ENCODE measurements at places on chromosomes 11 and 22.
A peak's percentile ranks its signal among the peaks of the same experiment; 100 is the strongest.

DNA sequence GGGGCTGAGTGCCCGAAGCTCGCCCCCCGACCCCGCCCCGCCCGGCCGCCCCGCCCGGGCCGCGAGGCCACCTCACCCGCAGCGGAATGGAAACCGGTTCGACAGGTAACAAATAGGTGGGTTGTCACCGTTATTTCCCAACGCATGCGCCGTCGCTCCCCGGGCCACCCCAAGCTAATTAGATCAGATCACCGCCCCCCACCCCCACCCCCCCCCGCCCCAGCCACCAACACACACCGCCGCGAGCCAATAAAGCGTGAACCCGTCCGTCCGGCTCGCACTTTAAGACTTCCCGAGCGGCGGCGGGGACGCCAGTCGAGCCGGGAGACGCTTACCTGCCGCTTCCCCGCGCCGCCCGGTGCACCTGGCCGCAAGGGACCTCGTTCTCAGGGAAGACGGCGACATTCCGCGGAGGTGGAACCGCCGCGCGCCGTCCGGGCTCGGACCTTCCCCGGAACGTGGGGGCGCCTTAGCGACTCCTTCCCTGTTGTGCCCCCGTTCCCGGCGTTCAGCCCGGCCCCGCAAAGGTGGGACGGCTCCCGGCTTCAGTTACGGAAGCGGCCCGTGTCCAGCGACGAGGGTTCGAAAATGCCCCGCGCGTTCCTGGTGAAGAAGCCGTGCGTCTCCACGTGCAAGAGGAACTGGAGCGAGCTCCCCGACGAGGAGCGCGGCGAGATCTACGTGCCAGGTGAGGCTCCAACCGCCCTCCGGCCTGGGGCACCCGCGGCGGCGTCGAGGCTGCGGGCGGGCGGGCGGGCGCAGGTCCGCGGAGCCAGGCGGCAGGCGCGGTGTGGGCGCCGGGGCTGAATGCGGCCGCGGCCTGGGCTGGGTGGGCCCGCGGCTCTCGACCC lies at the start of gene OVOL1:
TSS of gene OVOL1 (plus strand) at position 278 of the 851 bp plus-strand sequence. CDS start at position 589, 311 bp downstream.
- no peak for DNase-seq

DNA sequence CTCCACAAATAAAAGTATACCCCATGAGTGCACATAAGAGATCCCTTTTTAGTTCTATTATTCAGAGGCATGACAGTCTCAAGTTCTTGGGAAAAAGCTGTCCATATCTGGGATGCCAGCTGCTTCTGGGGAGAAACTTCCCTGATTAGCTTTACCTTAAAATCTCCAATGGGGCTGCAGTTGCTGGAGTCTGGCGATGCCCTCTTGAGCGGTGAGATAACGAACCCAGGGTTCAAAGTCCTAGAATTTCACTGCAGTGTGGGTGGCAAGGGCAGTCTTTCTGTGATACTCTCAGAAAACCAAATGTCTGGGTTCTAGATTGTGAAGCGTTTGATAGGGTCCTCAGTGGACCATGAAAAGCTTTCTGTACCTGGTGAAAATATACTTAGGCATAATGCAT lies 7.4 kb upstream of the PRR33 start:
- no peak for DNase-seq

DNA sequence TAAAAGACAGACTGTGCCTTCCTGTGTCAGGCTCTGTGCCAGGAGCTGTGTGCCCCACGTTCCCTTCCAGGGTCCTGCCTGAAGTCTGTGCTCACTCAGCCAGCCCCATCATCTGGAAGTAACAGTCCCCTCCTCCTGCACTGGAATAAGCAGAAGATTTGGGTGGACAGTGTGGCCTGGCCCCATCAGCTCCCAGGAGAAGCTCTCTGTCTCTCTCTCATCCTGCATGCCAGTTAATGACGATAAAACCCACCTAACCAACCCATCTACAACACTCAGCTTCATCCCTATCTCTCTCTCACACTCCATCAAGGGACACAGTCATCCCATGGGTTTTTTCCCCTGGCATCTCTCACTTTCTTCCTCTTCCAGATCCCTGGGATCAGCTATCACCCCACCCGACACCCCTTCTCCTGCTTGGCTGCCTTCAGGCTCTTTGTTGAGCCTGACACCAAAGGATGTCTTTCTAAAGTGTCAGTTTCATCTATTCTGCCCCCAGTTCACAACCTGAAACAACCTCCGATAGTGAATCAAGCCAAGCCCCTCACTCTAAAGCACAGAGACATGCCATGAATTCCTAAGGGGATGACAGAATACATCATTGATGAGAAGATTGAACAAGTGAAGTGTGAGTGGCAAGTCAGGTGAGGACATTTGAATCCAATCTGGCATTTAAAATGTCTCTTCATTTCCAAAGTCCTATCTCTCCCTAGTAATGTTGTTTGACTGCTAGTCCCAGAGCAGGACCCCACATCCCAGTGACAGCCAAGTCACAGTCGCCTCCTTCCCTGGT lies 91.4 kb upstream of the TOP3B start:
- no peak for DNase-seq

DNA sequence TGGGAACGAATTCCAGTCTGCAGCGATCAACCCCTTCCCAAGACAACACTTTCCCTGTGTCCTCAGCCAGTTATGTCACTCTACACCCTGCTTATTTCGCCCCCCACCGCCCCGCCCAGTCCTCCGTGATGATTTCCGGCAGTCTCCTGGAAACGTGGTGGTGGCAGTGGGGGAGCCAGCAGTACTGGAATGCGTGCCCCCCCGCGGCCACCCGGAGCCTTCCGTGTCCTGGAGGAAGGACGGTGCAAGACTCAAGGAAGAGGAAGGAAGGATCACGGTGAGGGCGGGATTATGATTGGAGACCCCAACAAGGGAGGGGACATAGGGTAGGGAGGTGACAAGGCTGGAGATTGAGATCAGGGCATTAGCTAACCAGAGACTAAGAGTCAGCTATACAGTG lies 4.1 kb downstream of the ROBO3 start:
- DNase-seq, result no peak

- DNase-seq, result peak; percentile 40
Measured at GRCh38 chr11:87038235-87038977, 672 bp downstream of the TMEM135 start.

GRCh38 chr22:38774496-38775166 lies 18.8 kb upstream of the SUN2 start:
- no peak for DNase-seq

DNA sequence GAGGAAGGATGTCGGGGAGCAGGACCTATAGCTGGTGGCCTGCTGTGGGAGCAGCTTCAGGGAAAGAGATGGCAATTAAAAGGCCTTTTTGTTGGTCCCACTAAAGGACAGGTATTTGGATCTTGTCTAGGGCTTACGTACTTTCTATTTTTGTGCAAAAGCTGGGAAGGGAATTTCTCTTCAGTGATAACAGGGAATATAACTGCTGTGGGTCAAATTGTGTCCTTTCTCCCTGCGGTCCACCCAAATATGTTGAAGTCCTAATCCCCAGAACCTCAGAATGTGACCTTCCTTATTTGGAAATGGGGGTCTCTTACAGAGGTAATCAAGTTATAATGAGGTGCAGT lies 14.0 kb downstream of the HSPA8 start:
- no peak for DNase-seq

GRCh38 chr11:36248436-36248835 lies 40.8 kb downstream of the COMMD9 start:
- DNase-seq, result no peak

DNA sequence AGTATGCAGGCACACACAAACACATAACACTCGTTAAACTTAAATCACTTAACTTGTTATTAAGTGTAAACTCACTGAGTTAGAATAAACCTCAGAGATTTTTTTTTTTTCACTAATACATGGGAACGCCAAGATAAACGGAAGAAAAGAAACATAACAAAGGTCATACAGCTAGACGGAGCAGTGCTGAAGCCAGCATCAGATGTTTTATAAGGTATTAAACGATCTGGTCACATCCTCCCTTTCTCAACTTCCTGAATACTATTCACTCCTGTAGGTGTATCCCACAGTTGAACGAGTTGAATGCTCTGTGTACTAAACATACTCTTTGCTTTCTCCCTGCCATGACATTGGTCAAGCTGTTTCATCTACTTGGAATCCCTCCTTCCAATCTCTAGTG lies 212.0 kb downstream of the SWAP70 start:
- DNase-seq, result no peak

DNA sequence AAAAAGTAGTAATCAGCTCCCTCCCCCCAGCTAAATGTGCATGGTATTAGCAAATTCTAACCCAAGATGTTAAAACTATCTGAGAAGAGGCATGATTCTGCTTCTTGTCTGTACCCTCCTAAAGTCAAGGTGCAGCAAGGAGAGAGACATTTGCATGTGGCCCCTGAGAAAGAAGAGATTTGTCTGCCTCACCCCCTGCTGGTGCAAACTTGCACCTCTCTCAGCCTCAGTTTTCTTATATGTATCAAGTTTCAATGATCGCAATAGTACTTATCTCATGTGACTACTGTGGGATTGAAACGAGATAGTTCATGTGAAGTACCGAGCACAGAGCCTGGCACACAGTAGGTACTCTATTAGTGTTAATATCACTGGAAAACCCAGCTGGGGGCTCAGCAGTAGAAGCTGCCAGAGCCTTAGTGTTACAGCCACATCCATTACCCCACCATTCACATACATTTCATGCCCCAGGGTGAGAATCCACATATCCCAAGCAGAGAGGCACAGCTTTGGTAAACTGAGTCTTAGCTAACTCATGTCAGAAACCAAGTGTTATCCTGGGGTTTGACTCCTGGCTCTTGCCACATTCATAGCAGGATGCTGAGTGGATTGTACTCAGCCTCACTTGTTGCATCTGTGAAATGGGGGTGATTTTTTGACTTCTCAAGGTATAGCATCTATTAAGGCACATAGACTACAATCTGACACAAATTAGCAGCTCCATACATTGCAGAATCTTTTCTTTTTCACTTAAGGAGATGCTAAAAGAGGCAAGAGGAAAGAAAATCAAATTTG lies 24.9 kb downstream of the CD44 start:
- no peak for DNase-seq

DNA sequence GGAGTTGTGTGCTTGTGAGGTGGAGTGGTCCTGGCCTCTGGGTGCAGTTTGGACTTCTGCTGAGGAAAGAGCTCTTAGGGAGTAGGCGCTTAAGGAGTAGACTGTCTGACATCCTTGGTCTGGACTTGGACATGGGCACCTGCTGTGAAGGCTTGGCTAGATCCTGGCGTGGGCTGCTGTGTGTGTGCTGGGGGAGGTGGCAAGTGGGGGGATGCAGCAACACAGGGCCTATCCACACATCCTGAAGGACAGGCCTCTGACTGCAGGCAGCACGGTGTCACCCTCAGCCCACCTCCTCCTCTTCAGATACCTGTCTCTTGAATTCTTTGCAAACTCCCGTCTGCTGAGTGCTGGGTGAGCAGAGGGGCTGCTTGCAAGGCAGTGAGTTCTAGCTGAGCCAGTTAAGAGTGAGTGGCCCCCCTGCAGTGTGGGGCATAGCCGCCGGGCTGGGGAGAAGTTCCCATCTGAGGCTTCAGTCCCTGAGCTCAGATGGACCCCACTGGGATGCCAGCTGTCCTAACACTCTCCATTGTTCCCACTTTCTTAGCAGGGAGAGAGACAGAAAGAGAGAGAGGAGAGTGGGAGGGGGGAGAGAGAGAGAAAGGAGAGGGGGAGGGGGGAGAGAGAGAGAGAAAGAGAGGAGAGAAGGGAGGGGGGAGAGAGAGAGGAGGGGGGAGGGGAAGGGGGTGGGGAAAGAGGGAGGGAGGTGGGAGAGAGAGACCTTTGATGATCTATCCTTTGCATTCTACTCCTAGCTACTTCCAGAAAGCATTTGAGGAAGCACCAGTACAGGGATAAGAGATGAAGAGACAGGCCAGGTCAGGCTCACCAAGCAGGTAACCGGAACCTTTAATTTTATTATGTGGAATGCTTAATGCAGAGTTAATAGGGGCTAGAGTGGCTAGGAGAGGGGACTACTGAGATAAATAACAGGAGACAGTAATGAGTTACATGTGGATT lies 12.6 kb downstream of the SOX10 start:
- DNase-seq, result no peak

GRCh38 chr11:103354656-103355055 lies 245.4 kb downstream of the DYNC2H1 start:
- DNase-seq, result peak; percentile 11

GRCh38 chr11:115990004-115990447 lies 485.8 kb upstream of the CADM1 start:
- no peak for DNase-seq

GRCh38 chr11:58577555-58578135 lies 1.2 kb upstream of the ZFP91 start:
- peak; percentile 23 for DNase-seq

GRCh38 chr11:66172146-66172545 lies 96.3 kb upstream of the RAB1B start:
- peak; percentile 20 for DNase-seq

DNA sequence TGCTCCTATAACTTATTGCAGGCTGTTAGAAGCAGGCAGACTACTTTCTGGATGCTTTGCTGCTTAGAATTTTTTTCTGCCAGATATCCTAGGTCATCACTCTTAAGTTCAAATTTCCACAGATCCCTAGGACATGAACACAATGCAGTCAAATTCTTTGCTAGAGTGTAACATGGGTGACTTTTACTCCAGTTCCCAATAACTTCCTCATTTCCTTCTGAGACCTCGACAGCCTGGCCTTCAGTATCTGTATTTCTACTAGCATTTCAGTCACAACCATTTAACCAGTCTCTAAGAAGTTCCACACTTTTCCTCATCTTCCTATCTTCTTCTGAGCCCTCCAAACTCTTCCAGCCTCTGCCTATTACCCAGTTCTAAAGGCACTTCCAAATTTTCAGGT lies 60.4 kb upstream of the ZBED5 start:
- no peak for DNase-seq

GRCh38 chr11:114180301-114181055 lies 115.7 kb upstream of the NNMT start:
- peak; percentile 24 for DNase-seq

- no peak for DNase-seq
Measured at GRCh38 chr11:3604167-3604566, 37.6 kb downstream of the ART5 start.

DNA sequence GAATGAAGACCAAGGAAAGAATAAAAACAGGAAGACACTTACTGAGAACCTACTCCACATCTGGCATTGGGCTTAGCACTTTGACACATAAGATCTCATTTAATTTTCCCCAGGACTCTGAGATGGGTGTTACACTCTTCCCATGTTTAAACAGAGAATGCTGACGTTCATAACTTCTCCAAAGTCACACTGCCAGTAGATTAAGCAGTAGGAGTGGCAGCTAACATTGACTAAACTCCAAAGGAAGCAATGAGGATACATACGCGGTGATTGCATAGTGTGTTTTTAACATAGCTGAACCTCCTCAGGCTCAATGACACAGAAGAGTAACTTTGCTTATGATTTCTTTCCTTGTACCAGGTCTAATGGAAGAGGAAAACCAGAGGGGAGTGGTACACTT lies 14.5 kb upstream of the OR10V1 start:
- DNase-seq, result no peak

GRCh38 chr11:108726077-108726800 lies 61.4 kb downstream of the DDX10 start:
- DNase-seq, result no peak

- DNase-seq, result no peak
Measured at GRCh38 chr11:1959786-1960185, 12.7 kb downstream of the MRPL23 start.

GRCh38 chr11:9459667-9460321 lies 1.0 kb upstream of the ZNF143 start:
- peak; percentile 37 for DNase-seq

All from GM03348 (cell line).